Right ventricle myocardium inferior (tissue), 1 donor: ENCODE measurements at places on chromosomes 12 and 14. TPM values are rescaled to one million over a fixed set of nuclear protein-coding genes. Genes with fewer than 3 reads are reported as not detected.

GRCh38 chr12:76558684-76559399 is 729 bp downstream of the OSBPL8 start:
- peak; percentile 86 for DNase-seq

The TTC6 gene
- not detected for total RNA-seq

GRCh38 chr12:73136386-73136785 is 864.2 kb downstream of the TRHDE start:
- no peak for DNase-seq

- no peak for DNase-seq
Measured at GRCh38 chr12:121649322-121649721, 20.1 kb downstream of the MORN3 start.

The LRRC10 gene
- total RNA-seq: 39.2 TPM

DNA sequence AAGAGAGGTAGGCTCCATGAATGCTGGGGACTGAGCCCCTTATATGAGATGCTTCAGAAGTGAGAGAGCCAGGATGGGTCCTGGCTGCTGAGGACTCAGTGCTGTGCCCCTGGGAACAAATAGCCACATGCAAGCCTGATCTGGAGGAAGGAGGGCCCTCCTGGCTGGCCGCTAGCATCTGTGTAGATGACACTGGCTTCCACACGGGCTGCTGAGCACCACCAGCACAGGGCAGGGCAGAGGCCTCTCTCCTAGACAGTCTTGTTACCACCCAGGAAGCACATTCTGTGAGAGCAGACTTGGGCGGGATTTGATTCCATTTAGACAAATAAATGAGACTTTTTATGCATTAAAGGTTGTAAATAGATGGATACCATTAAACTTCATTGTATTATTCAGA is 48.0 kb downstream of the ZNF664 start:
- no peak for DNase-seq

GRCh38 chr14:64800000-64800399 is 79.7 kb downstream of the SPTB start:
- DNase-seq: no peak

The TIMELESS gene
- total RNA-seq: 3.2 TPM

- DNase-seq: no peak
Measured at GRCh38 chr12:31715283-31715825, 13.5 kb downstream of the AMN1 start.

The KLHDC1 gene
- total RNA-seq: 7.1 TPM

The NDUFB1 gene
- 635 TPM for total RNA-seq

- DNase-seq: no peak
Measured at GRCh38 chr12:101779626-101780025, 40.4 kb upstream of the SYCP3 start.

GRCh38 chr14:24159777-24160498 is 1.1 kb upstream of the IRF9 start:
- DNase-seq: no peak

GRCh38 chr12:107362960-107363359 is 269.6 kb upstream of the CRY1 start:
- DNase-seq: no peak

DNA sequence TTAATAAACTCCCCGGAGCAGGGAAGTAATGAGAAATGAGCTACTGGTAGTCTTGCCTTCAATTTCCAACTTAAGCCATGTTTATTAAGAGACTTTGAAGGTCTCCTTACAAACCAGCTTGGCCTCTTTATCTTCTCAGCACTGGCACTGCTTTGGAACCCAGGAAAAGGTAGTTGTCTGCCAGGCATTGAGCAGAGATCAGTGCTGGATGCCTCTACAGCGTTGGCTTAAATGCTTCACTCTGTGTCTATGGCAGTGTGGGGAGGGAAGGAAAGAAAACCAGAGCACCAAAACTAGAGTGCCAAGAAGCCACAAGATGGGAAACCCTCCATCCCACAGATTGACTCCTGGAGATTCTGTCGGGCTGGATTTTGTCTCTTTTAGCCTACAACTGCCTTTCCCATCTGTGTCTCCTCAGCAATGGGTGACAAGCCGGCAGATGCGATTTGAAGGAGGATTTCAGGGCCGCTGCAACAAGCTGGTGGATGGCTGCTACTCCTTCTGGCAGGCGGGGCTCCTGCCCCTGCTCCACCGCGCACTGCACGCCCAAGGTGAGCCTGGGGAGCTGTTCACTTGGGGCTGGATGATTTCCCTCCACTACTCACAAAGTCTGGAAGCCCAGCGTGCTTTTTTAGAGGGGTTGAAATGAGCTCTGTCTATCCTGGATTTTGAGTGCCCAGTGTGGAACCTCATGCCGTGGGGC is 57.3 kb downstream of the FNTB start:
- DNase-seq: no peak

The SLC7A8 gene
- 11.5 TPM for total RNA-seq

The OR6C2 gene
- not detected for total RNA-seq

- DNase-seq: peak; percentile 70
Measured at GRCh38 chr14:73467377-73467776, 9.0 kb upstream of the NUMB start.

DNA sequence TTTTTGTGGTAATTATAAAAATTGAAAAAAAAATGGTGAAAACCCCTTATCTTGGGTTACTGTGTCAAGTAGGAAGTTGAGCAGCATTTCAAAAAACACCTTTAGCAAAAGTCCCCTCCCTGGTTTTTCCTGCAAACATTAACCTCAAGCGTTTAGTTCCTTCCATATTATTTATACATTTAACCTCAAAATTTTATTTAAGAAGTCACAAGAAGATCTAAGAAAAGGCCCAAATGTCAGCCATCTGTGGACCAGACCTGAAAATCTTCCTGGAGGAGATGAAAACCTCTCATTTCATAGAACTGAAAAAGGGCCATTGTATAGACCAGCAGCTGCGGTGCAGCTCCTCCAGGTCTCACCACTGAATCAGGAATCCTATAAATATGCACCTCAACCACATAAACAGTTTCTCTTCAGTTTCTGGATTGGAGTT is 40.4 kb upstream of the BTG1 start:
- DNase-seq: no peak

- no peak for DNase-seq
Measured at GRCh38 chr14:102234331-102235264, 70.4 kb downstream of the MOK start.

- DNase-seq: no peak
Measured at GRCh38 chr14:59213368-59214315, 25.2 kb downstream of the DAAM1 start.

GRCh38 chr12:257521-258321 is 4.9 kb downstream of the SLC6A13 start:
- DNase-seq: no peak

GRCh38 chr12:5305425-5305824 is 126.5 kb upstream of the NTF3 start:
- DNase-seq: no peak

DNA sequence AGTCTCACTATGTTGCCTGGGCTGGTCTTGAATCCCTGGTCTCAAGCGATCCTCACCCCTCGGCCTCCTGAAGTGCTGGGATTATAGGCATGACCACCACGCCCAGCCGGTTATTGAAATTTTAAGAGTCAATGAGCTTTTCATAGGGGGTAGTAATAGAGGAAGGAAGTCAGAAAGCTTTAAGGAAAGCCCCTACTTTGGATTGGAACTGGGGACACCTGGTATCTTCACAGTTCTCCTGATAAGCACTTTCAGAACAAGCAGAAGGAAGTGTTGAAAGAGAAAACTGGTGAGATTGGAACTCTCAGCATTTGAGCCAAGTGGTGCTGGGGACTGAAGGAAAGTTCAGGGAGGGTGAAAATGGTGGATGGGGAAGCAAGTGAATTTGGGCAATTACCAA is 5.1 kb downstream of the SLC4A8 start:
- DNase-seq: no peak

DNA sequence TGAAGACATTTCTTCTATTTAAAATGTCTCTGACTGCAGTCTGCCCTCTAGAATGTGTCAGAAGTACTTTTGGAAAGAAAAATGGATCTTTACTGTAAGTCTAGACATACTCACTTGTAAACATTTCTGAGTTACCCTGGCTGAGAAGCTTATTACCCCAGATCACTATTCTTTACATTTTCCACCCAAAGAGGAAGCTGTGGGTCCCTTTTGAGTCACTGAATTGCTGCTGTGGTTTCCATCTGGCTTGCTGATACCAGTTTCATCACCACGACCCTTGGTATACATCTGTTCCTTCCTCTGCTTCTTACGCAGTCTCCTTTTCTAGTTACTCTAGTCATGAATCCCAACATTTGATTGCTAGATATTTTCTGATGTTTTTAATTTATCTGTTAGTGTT is 20.2 kb upstream of the CLEC4D start:
- no peak for DNase-seq

DNA sequence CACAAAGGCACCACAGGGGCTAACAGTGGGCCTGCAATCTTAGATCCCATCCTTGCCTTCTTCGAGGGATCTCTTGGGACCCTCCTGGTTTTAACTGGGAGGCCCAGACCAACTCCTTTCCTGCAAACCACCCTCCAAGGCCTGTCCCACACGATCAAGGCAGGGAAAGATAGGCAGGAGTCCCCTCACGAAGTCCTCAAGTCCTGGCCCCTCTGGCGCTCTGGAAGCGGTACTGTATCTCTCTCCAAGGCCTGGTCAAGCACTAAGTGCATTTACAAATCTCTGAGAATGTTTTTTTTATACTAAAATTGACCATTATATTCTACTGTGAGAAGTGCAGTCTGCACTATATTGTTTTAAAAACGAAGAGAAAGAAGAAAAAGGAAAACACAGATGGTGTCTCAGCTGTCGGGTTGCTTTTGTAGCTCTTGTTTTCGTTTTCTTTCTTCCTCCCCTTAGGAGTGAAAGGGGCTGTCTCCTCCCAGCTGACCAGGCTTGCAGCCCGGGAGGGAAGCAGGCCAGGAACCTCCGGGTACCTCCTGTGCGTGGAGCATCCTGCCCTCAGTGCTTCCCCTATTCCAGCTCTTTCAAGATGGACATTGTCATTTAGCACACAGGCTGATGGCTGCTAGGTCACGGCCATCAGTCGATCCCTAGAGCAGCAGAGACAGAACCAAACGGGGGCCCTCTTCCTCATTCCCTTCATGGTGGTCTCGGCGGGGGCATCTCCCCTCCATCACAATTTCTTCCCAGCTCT is 56.7 kb downstream of the FAM222A start:
- no peak for DNase-seq

The GPR137C gene
- total RNA-seq: 0.51 TPM

DNA sequence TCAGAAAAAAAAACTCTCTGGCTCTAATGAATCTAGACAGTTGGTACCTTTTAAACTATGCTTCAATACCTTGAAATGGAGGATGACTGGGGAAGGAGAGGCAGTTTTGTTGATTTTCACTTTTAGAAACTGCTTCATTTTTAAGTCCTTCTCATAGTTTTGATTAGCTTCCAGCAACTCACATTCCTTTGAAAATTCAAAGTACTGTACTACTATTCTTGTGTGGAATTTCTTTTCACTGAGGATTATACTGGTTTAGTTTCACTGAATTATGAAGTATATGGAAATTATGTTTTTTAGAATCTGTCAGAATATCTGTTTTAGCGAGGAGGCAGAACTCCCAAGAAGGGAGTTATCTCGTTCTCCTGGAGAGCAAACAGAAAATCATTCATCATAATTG is 116.3 kb downstream of the TGFB3 start:
- no peak for DNase-seq

- no peak for DNase-seq
Measured at GRCh38 chr12:51070004-51070403, 13.4 kb downstream of the CSRNP2 start.

DNA sequence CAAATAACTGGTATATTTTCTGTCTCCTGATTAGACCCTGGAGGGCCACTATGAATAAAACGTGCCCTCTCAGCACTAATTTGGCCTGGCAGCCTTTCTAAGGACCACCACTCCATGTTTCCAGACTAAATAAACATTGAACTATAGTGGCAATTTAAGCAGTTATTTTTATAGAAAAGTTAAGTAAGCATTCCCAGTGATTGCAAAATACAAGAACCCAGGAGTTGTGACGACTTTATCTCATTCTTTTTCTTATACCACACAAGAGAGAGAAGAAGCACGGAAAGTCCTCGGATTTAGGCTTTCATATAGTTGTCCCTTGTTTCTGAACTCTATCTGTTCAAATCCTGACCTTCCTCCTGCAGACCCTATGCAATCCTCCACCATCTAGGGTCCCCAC is 23.1 kb upstream of the STRAP start:
- no peak for DNase-seq

DNA sequence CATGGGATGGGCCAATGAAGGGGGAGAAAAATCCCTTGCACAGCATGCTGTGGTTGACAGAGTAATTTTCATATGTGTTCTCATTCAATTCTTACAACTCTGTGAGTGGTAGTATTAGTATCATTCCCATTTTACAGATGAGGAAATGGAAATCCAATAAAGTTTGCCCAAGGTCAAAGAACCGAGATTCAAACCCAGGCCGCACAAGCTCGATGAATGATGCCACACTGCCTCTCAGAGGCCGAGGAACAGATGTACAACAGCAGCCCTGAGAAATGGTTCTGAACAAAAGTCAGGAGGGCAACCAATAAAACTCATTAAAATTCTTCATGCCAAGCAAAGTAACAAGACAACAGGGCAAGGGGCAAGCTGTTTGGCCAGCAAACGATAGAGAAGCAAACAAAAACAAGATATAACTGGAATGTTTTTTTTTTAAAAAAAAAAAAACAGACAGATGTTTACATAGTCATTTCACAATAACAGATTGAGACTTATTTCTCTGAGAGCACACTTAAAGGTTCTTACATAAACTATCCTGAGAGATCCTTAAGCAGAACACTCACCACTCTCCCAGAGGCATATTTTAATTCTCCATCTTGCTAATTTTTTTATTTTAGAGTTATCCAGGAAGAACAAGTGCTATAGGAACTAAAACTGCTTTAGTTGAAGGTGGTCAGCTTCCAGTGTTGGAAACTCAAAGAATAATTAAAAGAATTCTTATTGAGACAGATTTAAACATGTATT is 85.8 kb downstream of the EXOC5 start:
- no peak for DNase-seq

GRCh38 chr12:108335349-108336119 is 3.6 kb downstream of the CMKLR1 start:
- no peak for DNase-seq

DNA sequence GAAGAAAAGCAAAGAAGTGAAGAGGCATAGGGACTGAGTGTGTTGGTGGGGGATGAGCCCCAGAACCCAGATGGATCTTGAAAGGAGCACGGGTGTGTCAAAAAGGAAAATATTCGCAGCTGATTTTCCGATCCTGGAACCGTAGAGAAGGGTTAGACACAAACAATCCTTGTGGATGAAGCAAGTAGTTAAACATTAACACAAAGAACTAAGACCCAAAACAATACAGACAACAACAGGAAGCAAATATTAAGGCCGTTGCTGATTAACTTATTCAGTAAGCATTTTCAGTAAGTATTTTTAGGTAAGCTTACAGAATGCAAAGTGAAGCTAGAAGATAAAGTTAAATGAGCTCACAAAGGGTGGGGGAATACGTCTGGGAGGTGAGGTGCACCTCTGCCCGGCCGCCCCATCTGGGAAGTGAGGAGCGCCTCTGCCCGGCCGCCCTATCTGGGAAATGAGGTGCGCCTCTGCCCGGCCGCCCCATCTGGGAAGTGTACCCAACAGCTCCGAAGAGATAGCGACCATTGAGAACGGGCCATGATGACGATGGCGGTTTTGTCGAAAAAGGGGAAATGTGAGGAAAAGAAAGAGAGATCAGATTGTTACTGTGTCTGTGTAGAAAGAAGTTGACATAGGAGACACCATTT is 62.8 kb upstream of the PRB2 start:
- DNase-seq: no peak

- no peak for DNase-seq
Measured at GRCh38 chr12:42213954-42214426, 24.1 kb downstream of the YAF2 start.

- no peak for DNase-seq
Measured at GRCh38 chr12:84691266-84691665, 221.3 kb downstream of the SLC6A15 start.
